ENCODE measurements at places on chromosomes 6 and 20.

DNA sequence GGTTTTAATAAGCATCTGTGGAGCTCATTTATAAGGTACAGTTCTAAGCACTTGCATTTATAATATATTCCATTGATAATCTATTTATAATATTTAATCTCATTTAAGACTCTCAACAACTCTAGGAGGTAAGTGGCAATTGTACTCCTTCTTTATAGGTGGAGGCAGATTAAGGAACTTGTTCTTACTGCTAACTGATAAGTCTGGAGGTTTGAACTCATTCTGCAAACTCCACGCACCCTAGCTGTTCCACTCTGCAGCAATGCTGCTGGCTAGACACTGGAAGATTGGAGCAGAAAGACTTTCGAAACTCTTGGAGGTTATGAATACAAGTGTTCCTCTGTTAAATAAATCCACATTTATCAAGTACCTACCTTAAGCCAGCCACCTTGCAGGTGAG is 793 bp upstream of the HDAC2 start:
- no peak for DNase-seq

GRCh38 chr20:11063444-11063843 is 389.6 kb upstream of the JAG1 start:
- no peak for DNase-seq

- no peak for DNase-seq
These were observed 313.0 kb upstream of the DEFB112 start for GRCh38 chr6:50362706-50363105.

GRCh38 chr20:63434599-63435378 is 37.7 kb downstream of the KCNQ2 start:
- DNase-seq: peak; percentile 83

DNA sequence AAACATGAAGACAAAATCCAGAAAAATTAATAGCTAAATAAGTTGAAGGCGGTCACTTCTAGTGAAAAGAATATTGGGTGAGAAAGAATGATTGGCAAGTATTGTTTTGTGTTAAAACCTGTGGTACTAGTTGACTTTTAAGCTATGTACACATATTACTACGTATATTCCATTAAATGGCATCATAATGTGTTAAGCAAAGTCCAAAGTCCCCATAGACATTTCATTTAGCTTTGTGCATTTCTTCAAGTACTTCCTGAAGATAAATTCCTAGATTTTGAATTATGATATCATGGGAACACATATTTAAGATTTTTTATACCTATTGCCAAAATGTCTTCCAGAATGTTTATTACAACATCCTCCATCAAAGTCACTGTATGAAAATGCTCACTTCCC is 272.7 kb upstream of the IRAK1BP1 start:
- DNase-seq: no peak

- no peak for DNase-seq
These were observed 127.2 kb upstream of the TCF21 start for GRCh38 chr6:133761706-133762105.

DNA sequence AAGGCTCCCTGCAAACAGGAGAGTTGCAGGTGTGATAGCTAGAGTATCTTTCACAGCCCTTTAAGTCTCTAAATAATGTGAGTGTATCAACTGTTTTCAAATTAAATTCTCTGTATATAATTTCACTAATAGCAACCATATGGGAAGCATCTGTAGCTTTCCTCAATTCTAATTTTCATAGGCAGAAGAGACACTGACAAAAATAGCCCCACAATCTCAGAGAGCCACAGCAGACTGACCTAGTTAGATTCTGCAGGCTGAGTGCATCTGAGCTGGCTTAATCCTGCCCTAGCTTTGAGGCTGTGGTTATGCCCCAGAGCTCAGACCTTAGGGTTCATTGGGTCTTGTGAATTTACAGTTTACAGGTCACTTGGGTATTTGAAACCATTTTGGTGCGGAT is 63.9 kb downstream of the MAP7 start:
- DNase-seq: no peak

DNA sequence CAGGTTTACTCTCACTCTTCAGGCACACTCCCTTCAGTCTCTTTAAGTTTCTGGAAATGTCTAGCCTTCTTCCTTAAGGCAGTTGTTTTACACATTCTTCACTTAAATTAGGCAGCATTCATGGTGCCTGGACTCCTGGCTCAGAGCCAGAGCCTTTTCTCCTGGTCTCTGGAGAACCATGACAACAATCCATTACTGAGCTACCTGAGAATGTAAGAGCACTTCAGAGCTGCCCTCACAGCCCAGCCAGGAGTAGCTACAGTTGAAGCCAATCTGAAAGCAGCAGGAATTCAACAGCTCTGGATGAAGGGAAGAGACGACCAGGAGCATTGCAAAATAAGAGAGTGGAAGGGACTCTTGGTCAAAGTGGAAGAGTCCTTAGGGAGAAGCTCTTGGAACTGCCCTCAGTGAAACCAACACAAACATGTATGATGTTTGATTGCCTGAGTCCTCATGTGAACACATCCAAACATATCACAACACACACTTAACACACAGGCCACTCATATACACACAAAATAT is 416.8 kb upstream of the SPTLC3 start:
- DNase-seq: no peak
